Spleen (tissue), 13 donors: ENCODE measurements at places on chromosomes 5 and 9. TPM values are rescaled to one million over a fixed set of nuclear protein-coding genes. Genes with fewer than 3 reads are reported as not detected.

Gene NSG2
- total RNA-seq, result 0.41 TPM

Gene FGD3
- 60.4 TPM for total RNA-seq

Gene PTGR1
- 14.2 TPM for total RNA-seq

Gene HAND1
- not detected for total RNA-seq

Gene BHMT2
- 1.0 TPM for total RNA-seq

DNA sequence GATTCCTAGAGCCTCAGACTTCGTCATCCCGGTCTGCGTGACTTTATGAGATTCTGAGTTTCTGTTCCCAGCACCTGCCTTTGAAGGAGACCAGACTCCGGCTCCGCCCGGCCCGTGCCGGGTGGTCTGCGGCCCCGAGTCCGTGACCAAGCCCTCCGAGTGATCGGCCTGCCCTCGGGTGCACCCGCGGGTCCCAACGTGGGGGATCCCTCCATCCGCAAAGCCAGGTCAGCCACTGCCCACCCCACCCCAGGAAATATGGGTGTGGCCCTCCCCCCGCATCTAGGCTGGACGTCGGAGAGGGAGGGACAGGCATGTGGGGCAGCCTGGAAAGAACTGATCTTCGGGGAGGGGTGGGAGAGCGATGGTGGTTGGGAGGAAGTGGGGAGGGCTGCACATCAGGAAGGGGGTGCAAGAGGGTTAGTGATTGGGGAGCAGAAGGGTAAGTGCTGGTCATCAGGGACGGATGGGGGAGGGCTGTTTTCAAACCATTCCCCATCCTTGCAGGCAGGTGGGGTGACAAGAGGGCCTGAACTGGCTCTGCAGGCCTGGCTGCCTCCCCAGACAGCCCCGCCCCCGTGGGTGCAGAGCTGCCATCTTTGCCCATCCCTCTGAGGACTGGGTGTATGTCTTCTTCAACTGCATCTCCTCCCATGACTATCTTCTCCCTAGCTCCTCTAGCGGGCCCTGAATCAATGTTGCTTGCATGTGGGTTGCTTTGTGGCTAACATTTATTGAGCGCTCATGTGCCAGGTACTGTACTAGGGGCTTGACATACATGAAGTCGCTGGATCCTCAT is 747 bp downstream of the LRSAM1 start:
- peak; percentile 90 for DNase-seq

DNA sequence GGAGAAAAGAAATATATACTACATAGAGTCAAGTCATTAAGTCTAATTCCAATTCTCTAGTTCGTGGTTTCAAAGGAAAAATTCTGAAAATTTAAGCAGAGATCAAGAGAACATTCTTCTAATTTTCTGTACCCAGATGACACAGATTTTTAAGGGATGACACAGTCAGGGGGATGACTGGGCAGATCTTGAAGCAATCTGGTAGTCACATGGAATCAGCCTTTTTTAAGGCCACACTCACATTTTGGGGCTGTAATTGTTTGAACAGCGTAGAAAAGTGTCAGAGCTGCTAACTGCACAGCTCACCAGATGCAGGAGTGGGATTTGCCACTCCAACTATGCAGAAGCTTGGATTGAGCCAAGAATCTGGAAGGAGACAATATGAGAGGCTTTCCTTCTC is 20.4 kb downstream of the PDE4D start:
- no peak for DNase-seq

GRCh38 chr5:111439473-111440075 is 72.8 kb downstream of the STARD4 start:
- no peak for DNase-seq

DNA sequence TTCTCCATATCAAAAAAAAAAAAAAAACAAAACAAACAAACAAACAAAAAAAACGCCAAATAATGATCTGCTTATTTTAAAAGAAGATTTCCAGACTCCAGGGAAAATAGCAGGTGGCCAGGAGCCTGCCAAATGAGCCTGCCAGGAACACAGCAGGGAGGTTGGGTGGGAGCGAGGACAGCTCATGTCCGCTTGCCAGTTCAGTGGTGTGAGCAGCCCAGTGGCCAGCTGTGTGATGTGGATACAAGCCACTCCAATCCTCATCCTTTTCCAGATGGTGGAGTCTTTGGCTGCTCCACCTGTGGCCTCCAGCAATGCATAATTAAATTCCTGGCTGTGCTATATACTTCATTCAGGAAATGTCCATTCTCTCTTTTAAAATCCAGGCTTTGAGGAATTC is 1025.1 kb upstream of the C9orf72 start:
- no peak for DNase-seq

DNA sequence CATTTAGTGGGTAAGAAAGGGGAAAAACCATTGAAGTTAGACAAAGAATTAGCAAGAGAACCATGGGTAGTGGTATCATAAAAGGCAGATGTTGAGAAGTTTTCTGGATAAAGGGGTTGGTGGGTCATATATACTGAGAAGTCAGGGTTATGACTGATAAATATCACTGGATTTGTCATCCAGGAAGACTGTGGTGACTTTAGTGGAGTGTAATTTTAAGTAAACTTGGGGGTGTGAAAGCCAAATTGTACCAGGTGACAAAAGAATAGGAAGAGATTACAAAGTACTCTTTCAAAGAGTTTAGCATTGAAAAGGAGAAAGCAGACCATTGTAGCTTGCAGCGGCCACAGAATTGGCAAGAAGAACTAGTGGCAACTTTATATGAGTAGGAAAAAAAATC is 315.2 kb upstream of the DMAC1 start:
- DNase-seq, result no peak

GRCh38 chr5:90409318-90410177 is at the start of gene CETN3:
CETN3 (minus strand) TSS chr5:90409756; CDS start chr5:90409661, 95 bp downstream.
- DNase-seq, result peak; percentile 96
